Activated naive CD4-positive, alpha-beta T cell treated with anti-CD3 and anti-CD28 coated beads, Interleukin-2, amount 10 ng/mL, durations not matched to agents 7 days and 5 days (primary cell): ENCODE measurements at places on chromosomes 12 and 14.

DNA sequence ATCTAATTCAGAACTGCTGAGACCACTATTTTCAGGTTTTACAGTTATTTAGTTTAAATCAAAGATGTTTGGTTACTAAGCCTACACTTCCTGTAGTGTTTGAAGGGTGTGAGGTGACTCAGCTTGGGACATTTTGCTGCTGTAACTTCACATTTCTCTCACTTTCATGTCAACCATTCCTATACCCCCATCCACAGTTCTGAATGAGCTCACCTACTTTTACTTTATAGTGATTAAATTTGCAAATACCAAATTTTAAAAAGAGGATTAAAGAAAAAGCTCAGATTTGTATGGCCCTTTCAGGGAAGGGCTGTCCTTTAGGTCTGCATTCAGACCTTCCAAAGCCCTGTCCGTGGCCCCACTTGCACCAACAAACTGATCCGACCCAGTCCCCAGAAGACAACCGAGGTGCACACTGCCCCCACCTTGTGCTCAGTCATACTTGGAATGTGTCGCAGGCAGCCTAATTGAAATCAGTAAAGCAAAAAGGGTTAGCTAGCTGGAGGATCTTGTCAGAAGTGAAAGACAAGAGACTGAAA, 174.4 kb downstream of the MON2 start:
- DNase-seq: no peak

DNA sequence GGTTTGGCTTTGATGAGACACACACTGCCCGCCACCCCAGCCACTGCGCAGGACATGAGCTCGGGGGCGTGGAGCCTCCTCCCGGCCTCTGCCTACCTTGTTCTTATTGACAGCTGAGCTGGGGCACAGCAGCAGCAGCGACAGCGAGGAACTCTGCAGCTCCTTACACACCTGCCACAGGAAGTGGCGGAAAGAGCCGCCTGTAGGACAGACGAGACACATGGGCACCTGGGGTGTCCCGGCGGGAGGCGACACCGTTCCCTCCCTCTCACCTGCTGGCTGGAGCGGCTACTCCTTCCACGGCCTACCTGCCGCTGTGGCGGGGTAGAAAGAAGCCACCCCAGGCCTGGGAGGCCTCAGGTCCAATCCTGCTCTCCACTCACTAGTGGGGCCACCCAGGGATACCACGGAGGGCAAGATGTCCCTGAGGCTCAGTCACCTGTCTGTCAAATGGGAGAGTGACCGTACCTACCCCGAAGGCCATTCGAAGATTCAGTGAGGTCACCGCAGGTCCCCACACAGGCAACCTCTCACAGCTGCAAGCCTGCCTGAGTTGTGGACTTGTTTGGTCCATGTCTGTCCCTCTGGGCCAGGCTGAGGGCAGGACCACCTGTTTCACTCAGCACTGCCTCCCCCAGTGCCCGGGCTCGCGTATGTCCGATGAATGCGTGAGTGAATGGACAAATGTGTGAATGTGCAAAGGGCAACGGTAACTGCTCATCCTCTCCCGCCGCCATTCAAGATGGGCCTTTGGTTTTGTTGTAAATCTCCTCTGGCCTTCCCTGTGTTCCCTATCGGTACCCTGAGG, 42.6 kb downstream of the TRAFD1 start:
- no peak for DNase-seq

GRCh38 chr12:89040146-89040964, 311.9 kb downstream of the DUSP6 start:
- DNase-seq: peak; percentile 92

GRCh38 chr12:87383680-87384079, 645.5 kb downstream of the C12orf50 start:
- no peak for DNase-seq

DNA sequence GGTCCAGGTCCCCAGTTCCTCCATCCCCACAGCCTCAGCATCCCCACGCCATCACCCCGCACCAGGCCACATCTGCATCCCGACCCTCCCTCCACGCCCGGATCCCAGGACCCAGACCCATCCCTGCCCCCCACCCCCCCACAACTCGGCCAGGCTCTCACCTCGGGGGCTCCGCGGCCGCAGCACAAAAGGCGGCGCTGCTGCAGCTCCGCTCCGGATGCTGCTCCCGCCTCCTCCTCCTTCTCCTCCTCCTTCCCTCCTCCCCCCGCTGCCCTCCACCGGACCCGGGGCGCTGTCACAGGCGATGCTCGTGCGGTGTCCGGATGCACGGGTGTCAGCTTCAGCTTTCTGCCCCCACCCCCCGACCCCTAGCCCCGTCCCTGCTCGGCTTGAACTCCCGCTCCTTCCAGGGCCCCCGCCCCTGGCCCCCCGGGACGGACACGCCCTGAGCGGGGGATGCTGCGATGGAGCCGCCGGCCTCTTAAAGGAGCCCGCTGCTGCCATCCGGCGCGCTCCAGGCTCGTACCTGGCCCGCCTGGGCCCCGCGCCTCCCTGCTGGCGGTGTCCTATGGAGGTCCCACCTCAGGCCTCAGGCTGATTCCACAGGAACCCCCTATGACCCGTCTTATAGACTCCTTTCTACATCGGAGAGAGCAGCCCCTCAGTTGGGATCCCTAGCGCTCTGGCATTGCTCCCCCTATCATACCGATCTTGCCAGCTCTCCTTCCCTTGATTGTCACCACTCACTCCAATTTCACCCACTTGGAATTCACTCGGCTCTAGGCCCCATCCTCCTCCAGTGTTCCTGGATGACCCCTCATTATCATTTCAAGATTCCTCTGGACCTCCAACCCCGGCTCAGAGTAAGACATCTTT, at the start of gene MAP3K12:
Gene MAP3K12 (minus strand): TSS at position 193 of the 876 bp plus-strand sequence. CDS start 12,067 bp downstream, outside the sequence.
- DNase-seq: peak; percentile 82

GRCh38 chr14:90301122-90301521, 30.6 kb downstream of the NRDE2 start:
- no peak for DNase-seq

DNA sequence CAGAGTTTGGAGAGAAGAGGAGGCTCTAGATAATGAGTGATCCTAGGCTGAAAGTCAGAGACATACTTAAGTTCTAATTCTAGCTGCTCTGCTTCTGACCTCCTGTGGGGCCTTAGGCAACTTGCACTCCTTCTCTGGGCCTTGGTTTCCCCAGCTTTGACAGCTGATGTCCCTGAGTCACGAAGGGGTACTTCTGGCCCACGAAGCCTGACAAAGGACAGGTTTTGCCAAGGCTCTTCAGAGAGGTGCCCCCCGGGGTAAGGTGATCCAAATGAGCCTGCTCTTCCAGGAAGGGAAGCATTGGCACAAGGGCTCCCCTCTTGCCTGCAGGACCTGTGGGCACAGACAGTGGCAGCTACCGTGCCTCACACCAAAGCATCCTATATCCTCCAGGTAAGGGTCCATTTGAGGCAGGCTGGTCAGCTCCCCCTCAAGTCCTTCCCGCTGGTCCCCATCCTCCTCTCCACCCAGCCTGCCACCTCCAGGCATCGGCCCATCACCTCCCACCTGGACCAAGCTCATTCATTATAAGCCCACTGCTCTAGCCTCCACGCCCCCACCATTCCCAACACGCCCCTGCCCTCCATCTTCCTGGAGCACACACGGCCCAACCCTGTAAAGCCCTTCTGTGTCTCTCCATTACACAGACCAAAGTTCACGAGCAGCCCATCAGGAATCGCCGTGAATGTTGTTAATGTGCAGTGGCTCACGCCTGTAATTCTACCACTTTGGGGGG, 1.9 kb upstream of the PPP1R13B start:
- no peak for DNase-seq

- no peak for DNase-seq
These were observed 21.6 kb downstream of the TRPV4 start for GRCh38 chr12:109811624-109811995.

GRCh38 chr12:49519574-49519936, 19.3 kb upstream of the KCNH3 start:
- DNase-seq: no peak

- DNase-seq: no peak
These were observed 53.4 kb upstream of the DIO2 start for GRCh38 chr14:80264702-80265101.

- no peak for DNase-seq
These were observed 171.1 kb downstream of the DAD1 start for GRCh38 chr14:22417914-22418313.

DNA sequence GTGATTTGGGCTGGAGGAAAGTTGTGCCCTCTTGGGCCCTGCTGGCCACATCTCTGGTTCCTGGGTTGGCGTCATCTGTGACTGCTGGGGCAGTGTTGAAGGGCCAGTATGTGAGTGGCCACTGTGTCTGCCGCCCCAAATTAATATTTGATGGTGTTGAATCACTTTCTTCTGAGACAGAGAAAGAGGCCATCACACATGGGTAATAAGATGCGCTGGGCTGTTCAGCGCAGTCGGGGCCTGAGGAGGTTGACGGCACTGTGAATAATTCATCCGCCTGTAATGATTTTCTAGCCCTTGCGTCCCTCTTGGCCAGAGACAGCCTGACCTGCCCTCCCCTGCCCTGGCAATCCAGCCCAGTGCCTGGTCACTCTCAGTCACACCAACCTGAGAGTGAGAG, 56.2 kb upstream of the BEGAIN start:
- no peak for DNase-seq

- DNase-seq: no peak
These were observed 121.1 kb downstream of the ANO6 start for GRCh38 chr12:45336762-45337596.

GRCh38 chr12:90360300-90360699, 594.7 kb downstream of the CCER1 start:
- no peak for DNase-seq

DNA sequence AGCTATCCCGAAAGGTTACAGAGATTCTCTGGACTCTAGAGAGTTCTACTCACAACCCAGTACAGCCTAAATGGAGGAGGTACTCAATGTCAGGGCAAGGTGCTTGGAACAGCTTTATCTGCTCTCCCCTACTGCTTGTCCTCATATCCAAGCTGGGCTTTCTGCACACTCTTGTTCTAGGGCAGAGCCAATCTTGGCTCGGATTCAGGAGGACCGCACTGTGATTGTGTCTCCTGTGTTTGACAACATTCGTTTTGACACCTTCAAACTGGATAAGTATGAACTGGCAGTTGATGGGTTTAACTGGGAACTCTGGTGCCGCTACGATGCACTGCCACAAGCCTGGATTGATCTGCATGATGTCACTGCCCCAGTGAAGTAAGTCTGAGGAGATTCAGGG, 25.0 kb downstream of the GALNT8 start:
- DNase-seq: no peak

DNA sequence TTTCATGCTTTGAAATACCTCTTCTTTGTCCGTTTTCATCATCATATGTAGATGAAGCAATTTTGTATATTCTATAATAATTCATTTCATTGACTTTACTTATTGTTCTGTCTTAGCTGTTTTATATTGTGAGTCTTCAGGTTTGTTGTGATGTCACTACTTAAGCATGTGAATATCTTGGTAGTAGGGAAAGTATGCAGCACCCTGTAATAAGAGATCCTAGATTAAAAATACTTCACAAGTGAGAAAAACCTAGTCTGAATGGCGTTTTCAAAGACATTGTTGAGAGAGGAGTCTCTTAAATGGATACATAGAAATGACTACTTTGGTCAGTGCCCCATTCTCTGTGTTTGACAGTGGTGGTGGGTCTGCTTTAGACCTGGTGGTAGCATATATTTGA, 61.4 kb downstream of the SLC16A7 start:
- DNase-seq: no peak

DNA sequence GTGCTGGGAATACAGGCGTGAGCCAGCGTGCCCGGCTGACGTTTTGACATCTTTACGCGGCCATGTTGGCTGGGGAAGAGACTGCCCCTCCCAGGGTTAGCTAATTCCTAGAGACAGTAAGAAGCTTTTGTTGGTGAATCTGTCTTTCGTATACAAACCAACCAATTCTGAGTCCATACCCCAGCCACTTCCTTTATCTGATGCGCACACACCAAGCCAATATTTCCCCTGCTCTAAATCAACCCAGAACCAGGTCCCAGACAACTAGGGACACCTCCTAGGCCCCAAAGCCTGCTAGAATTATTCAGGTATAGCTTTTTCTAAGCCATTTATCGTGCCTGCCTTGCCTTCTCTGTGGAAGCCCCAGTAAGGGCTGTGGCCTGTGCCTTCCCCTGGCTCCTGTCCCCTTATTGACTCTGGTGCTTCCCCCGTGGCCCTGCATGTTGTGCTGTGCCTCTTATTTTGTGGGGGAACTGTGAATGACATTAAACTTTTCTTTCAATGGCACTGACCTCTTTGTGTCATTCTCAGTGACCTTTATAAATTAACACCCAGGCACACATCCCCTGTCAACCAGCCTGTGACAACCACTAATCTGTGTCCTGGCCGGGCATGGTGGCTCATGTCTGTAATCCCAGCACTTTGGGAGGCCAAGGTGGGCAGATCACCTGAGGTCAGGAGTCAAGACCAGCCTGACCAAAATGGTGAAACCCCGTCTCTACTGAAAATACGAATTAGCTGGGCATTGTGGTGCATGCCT, 10.7 kb upstream of the EVL start:
- DNase-seq: no peak

DNA sequence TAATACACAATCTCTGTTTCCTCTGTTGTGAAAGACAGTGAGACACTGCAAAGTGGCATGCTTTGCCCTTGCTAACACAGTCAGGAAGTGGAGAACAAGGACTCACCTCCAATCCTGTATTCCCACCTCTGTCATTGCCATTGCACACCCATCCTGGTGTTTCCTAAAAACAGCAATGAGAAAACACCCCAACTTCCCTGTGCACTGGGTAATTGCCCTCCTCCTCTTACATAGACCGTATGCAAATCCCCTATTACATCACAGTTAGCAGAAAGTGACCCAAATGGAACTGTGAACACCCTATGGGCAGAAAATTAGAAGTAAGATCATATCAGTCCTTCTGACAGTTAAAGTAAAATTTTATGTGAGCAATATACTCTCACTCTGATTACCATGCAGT, 355.5 kb downstream of the BCL11B start:
- no peak for DNase-seq

- DNase-seq: no peak
These were observed 214.6 kb downstream of the PHETA1 start for GRCh38 chr12:111154147-111154834.

DNA sequence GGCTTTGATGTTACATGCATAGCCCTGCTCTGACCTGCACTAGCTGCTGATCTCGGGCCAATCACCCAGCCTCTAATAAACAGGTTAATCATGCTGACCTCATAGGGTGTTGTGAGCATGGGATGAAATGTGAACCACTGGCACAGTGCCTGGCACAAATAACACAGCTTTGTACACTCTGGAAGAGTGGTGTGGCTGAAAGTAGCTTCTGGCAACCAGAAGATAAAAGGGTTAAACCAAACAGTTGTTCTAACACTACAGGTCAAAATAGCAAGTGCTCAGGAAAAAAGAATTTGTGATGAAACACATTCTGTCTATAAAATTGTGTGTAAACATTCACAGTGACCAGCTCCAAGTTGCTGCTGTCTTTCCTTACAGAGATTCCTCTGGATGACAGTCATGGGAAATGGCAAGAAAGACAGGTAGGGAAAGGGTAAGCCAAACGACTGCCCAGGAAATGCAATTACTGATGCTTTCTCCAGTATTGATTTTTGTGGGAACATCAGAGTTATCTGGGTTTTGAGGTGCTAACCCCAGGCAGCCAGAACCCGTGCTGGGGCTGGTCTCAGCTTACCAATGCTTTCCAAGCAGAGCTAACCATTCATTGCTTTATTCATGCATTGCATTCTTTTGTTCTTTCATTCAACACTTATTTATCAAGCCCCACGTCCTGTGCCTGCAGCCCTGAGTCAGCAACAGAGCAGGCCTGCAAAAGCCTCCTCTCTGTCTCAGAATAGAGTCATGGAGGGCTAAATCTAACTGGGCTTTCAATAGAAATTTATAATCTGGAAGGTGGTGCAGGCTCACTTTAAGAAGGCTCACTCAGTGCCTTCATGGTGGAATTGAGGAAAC, 38.1 kb upstream of the CAPRIN2 start:
- DNase-seq: no peak
